ENCODE measurements at places on chromosomes 2 and 18.

DNA sequence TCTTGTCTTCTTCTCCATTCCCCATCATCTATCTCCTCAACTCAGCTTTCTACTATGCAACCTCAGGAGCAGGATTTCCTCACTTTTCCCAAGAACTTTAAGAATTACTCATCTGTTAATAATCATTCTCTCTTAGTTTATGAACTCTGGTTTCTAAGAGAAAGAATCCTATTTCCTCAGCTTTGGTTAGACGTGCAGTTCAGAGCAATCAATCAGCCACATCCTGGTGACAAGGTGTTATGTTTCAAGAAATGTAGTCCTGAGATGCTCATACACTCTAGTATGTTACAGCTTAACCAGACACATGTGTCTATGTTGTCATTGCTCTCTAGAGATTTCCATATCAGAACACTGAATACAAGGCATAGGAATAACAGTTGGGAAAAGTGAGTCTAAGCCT, 277.9 kb downstream of the MBD2 start:
- no peak for DNase-seq

GRCh38 chr2:10168221-10168620, 45.7 kb downstream of the RRM2 start:
- DNase-seq: no peak

GRCh38 chr2:238326801-238327365, 6.6 kb downstream of the TRAF3IP1 start:
- no peak for DNase-seq

DNA sequence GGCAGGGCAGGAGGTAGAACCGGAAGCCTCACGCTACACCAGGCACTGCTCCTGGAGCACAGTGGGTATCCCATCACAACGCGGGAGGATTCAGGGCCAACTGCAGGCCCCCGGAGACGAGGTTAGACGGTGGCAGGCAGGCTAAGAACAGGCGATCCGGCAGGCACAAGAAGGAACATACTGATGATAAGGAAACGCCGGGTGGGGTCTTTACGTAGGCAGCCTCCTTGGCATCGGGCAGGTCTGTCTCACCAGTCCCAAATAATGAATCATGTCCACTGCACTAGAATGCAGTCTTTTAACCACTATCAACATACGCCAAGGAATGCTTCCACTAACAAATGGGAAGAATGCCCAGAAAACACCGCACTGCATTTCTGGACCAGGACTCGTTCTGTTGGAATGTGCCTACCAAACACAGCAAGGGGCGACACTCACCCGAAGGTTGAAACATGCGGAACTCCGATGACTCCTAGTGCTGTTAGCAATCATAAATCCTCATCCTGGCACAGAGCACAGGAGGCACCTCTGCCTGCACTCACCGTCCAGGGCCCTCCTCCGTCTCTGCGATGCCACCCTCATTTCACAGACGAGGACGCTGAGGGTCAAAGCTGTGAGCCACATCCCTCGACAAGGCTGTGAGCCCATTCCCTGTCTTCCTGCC, 35.2 kb downstream of the ZNF516 start:
- no peak for DNase-seq

DNA sequence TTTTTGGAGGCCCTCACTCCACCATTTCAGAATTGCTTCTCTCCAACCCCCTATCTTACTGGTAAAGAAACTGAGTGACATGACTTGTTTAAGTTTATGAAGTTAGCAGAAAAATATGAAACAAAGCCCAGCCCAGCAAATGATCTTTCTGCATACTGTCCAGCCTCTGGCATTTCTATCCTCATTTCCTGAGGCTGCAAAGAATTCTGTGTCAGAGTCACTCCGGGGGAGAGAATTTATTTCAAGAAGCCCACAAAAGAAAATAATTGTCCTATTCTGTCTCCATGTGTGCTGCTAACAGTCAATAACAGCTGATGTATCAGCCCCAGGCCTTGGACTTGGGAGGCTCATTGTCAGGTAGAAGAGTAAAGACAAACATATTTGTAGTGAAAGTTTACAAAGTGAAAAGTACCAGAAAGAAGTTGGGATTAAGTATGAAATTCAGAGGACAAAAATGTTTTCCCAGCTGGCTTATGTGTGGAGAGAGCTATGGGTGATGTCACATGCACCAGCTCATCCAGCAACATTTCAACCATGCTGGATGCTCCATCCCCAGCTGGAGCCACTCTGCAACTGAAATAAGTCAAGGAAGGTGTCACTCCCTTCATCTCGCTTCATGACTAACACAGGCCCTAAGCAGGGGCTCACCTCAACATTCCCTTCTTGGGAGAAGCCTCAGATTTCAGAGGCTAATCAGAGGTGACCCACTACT, 42.3 kb downstream of the TRABD2A start:
- DNase-seq: no peak

- DNase-seq: no peak
These were observed 19.0 kb upstream of the DUSP19 start for GRCh38 chr2:183059561-183059960.

GRCh38 chr18:63247926-63248325, 71.6 kb downstream of the BCL2 start:
- no peak for DNase-seq

DNA sequence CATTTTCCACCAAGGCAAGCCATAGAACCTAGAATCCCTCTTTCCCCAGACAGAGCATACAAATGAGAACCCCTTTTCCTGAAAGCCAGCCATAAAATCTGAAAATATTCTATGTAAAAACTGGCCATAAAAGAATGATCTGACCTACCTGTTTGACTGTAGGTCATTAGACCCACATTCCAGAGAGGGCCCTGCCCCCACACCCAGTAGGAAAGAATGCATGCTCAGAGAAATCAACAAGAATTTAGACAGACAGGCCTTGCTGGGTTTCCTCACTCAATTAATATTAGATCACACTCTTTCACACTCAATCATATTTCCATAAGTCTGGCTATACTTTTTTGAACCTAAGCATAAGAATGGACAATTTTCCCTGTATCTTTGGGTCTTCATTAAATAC, 929.5 kb downstream of the ERBB4 start:
- DNase-seq: no peak

- no peak for DNase-seq
These were observed 54.3 kb downstream of the PKDCC start for GRCh38 chr2:42102024-42102590.

DNA sequence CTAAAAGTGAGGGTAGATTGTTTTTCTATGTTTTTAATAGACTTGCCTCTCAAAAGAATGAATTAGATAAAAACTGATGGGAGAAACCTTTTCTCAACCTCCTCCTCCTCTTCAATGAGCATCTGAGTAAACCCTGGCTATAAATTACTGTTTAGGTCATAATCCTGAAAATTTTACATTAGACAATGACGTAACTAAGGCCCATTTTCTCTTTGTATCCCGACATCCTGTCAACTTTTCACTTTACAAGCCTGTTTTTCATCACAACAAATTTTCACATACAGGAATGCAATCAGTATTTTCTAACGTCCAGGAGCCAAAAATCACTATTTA, 1.3 kb downstream of the SPIRE1 start:
- no peak for DNase-seq
